ENCODE measurements at places on chromosomes 16 and 17. TPM values are rescaled to one million over a fixed set of nuclear protein-coding genes. Genes with fewer than 3 reads are reported as not detected.

Gene EVI2A
- not detected for total RNA-seq

- no peaks in the 10 kb centered on the region for H3K36me3 ChIP-seq
- H3K4me1 ChIP-seq = peaks cover 11% of the 10 kb centered on the region
- H3K27me3 ChIP-seq = peaks cover 44% of the 10 kb centered on the region
- no peak for DNase-seq
Measured at GRCh38 chr17:4499431-4500190, 930 bp downstream of the SPNS2 start.

- no peak overlapping the region for H3K27ac ChIP-seq
- no peaks in the 10 kb centered on the region for H3K36me3 ChIP-seq
- H3K4me3 ChIP-seq = no peak overlapping the region
Measured at GRCh38 chr16:23826528-23827045, 9.2 kb upstream of the PRKCB start.

GRCh38 chr17:1322014-1322428, 42.6 kb downstream of the TRARG1 start:
- no peak overlapping the region for H3K4me3 ChIP-seq
- peaks cover 9% of the 10 kb centered on the region for H3K27me3 ChIP-seq
- no peak overlapping the region for H3K27ac ChIP-seq
- H3K36me3 ChIP-seq = no peaks in the 10 kb centered on the region
- no peak for DNase-seq

DNA sequence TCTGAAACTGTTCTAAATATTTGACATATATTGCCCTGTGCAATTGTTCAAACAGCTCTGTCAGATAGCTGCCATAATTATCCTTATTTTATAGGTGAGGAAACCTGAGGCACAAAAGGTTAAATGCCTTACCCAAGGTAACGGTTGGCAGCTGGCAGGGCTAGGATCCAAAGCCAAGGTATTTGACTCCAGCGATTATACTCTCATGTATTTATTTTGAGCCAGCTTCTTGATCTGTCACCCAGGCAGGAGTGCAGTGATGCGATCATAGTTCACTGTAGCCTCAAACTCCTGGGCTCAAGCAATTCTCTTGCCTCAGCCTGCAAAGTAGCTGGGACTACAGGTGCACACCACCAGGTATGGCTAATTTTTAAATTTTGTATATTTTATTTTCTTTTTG, 7.2 kb downstream of the ENO3 start:
- peaks cover 10% of the 10 kb centered on the region for H3K4me1 ChIP-seq
- H3K27me3 ChIP-seq = no peaks in the 10 kb centered on the region
- peaks cover 19% of the 10 kb centered on the region for H3K36me3 ChIP-seq
- no peak for DNase-seq
- H3K27ac ChIP-seq = no peak overlapping the region

- H3K27me3 ChIP-seq = peaks cover 5% of the 10 kb centered on the region
- H3K4me3 ChIP-seq = no peak overlapping the region
- H3K36me3 ChIP-seq = no peaks in the 10 kb centered on the region
Measured at GRCh38 chr16:52364500-52364899, 182.4 kb downstream of the TOX3 start.

DNA sequence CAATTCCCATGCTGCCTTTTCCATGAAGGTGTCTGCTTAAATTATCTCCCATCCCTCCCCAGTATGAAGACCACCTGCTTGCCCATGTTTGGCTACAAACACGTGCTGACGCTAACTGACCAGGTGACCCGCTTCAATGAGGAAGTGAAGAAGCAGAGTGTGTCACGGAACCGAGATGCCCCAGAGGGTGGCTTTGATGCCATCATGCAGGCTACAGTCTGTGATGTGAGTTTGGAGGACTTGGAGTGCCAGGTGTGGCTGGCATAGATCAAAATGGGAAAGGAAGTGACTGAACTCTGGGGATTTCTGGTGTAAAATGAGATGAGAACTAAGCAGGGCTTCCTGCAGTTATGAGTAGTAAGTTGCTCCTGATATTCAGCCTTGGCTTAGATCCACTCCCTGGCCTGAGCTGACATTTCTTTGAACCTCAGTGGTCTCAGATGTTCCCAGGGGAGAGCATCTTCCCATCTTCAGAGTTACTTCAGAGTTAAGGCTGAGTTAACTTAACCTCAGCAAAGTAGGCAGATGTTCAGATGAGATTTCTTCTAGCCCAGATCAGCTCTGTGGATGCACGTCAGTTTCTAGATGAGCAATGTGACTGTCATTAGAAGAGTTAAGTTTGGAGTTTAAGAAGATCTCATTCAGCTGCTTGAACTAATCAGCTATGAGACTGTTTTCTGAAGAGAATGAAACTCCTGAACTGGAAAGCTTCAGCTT, 32.7 kb downstream of the ITGB3 start:
- no peak overlapping the region for H3K4me3 ChIP-seq
- no peaks in the 10 kb centered on the region for H3K36me3 ChIP-seq
- no peak for DNase-seq
- no peak overlapping the region for H3K27ac ChIP-seq
- no peaks in the 10 kb centered on the region for H3K27me3 ChIP-seq

DNA sequence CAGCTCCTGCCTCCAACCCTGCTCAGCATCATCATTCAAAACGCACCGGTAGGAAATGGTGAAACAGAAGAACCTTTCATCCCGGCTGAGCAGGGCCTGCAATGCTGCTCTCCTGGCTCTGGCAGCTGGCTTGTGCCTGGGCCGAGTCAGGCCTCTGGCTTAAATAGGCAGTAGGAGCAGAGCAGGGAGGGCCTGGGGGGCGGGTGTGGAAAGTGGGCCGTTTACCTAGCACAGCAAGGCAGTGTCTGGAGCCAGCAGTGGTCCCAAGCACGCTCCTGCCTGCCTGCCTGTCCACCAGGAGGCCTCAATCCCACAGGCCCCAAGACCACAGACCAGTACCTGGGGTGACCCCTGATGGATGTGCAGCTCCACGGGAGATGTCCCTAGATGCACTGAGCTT, 59.3 kb downstream of the SMPD3 start:
- H3K4me1 ChIP-seq = no peaks in the 10 kb centered on the region
- no peak overlapping the region for H3K4me3 ChIP-seq
- no peak overlapping the region for H3K27ac ChIP-seq
- H3K36me3 ChIP-seq = no peaks in the 10 kb centered on the region

DNA sequence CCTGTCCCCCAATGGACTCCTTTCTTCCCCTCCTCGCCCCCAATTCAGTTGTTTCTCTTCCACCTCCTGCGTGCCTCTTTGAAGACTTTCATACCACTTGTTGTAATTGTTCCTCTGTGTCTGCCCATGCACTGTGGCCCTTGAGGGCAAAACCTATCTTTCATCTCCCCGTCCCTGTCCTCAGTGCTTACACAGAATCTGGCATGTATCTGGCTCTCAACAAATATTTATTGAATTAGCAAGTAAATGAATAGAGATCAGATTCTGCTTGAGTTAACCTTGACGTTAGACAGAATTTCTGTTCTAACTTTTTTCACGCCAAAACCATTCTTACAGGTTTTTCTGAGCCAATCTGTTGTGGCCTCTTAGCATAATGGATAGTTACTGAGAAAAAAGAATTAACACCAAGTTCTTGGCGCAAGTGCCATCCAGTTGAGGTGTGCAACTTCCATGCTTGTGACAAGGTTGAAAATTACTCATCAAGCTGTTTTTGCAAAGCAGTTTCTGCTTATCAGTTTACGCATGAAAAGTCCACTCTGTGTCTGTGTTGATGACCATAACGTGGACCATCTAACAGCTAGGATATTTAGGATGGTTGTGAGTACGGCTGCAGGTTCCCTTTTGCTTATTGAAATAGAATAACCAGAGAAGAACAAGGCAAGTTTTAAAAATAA, 215.1 kb downstream of the PRKCA start:
- no peaks in the 10 kb centered on the region for H3K27me3 ChIP-seq
- H3K27ac ChIP-seq = no peak overlapping the region
- peaks cover 3% of the 10 kb centered on the region for H3K36me3 ChIP-seq
- peaks cover 14% of the 10 kb centered on the region for H3K4me1 ChIP-seq

DNA sequence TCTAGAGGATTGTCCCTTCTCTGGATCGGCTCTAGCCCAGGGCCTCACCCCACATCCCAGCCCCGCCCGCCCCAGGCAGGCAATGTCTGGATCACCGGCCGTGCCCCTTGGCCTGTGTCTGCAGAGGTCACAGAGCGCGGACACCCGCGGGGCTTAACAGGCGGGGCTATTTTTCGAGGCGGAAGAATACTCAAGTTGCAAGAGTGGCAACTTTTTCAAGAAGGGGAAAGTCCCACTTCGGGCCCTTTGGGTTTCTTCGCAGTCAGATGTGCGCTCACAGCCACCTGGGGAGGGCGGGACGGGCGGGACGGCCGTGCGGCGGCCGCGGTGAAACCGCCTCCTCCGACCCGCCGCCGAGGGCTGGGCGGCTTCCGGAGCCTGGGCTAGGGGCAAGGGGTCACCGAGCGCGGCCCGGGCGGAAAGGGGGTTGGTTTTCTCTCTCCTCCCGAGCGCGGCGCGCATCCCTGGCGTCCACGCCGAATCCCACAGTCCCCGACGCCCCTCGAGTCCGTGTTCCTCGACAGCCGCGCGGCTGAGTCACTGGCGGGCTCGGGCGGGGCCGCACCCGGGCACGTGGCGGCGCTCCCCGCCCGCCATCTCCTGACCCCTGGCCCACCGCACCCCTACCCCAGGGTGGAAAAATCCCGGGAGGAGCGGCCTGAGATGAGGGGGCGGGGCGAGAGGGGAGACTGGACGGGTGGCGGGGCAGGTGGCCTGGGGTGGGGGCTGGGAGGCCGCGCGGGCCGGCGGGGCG, 1.2 kb upstream of the PFN1 start:
- H3K4me3 ChIP-seq = peak overlapping the region; percentile 72
- no peaks in the 10 kb centered on the region for H3K27me3 ChIP-seq
- peaks cover 53% of the 10 kb centered on the region for H3K4me1 ChIP-seq
- peaks cover 12% of the 10 kb centered on the region for H3K36me3 ChIP-seq
- peak; percentile 86 for DNase-seq

GRCh38 chr17:17789828-17790636, 46.8 kb downstream of the SREBF1 start:
- H3K4me1 ChIP-seq = peaks cover 42% of the 10 kb centered on the region
- no peak overlapping the region for H3K4me3 ChIP-seq
- no peaks in the 10 kb centered on the region for H3K27me3 ChIP-seq
- H3K27ac ChIP-seq = no peak overlapping the region
- no peak for DNase-seq

- DNase-seq = no peak
- no peak overlapping the region for H3K27ac ChIP-seq
- H3K4me3 ChIP-seq = no peak overlapping the region
- H3K36me3 ChIP-seq = no peaks in the 10 kb centered on the region
Measured at GRCh38 chr17:3682033-3682432, 13.4 kb downstream of the EMC6 start.
